H1 (cell line): ENCODE measurements at places on chromosomes 2 and 18.

DNA sequence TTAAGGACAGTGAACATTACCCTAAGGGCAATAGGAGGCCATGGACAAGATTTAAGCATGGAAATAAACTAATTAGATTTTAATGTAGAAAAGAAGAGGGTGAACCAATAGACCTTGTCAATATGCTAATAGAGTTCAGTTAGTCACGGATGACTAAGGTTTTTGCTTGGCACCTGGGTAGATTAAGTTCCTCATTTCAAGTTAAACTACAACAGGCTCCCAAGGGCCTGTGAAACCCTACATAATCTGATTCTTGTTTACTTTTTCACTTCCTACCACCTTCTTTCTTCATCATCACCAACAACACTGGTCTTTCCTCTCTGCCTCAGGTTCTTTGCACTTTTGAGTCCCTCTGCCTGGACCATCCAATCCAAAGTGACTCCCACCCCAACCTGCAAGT is 14.8 kb downstream of the SP110 start:
- DNase-seq: no peak

GRCh38 chr2:205539603-205540002 is 142.7 kb upstream of the NRP2 start:
- DNase-seq: no peak

DNA sequence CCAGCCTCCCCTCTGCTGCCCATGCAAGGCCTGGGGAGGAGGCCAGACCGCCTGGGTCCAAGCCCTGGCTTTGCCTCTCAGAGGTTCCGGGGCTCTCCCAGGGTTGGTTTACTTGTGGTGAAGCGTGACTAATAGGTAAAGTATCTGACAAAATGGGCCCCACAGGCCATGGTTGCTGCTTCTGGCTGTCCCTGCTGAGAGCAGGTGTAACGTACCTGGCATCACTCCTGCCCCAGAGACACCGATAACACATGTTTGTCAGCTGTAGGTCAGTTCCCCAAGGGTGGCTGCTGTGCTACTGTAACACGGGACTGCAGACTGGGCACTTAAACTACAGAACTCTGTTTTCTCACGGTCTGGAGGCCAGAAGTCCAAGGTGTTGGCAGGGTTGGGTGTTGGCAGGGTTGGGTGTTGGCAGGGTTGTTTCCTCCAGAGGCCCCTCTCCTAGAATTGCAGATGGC is 34.1 kb downstream of the ODC1 start:
- no peak for DNase-seq

GRCh38 chr18:76364282-76365259 is 130.5 kb downstream of the ZNF516 start:
- DNase-seq: no peak
